CD4-positive, alpha-beta T cell (primary cell): ENCODE measurements at places on chromosomes 7 and 10.

DNA sequence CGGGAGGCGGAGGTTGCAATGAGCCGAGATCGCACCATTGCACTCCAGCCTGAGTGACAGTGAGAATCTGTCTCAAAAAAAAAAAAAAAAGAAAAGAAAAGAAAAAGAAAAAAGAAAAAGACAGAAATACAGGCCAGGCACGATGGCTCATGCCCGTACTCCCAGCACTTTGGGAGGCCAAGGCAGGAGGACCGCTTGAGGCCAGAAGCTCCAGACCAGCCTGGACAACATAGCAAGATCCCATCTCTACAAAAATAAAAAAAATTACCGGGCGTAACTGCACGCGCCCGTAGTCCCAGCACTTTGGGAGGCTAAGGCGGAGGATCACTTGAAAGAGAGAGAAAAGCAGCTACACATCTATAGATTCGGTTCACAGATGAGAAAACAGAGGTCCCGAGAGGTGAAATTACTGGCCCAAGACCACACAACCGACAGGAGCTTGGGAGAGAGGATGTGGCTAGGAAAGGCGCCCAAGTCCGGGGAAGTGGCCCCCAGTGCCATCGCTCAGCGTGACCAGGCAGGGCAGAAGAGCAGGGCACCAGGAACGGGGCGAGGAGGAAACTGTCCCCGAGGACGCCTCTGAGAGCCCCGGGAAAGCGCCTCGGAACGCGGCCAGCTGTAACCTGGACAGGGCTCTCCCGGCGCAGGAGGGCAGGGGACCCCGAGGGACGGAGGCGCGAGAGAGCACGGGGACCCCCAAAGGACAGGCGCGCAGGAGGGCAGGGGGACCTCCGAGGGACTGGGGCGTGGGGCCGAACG, 612 bp downstream of the SNX8 start:
- DNase-seq: peak; percentile 11

- no peak for DNase-seq
These were observed 11.1 kb downstream of the PRLHR start for GRCh38 chr10:118584181-118584954.

- no peak for DNase-seq
These were observed 83.3 kb downstream of the PAX2 start for GRCh38 chr10:100828738-100829096.

- DNase-seq: peak; percentile 5
These were observed 14.1 kb upstream of the AKR1B10 start for GRCh38 chr7:134513169-134513752.

DNA sequence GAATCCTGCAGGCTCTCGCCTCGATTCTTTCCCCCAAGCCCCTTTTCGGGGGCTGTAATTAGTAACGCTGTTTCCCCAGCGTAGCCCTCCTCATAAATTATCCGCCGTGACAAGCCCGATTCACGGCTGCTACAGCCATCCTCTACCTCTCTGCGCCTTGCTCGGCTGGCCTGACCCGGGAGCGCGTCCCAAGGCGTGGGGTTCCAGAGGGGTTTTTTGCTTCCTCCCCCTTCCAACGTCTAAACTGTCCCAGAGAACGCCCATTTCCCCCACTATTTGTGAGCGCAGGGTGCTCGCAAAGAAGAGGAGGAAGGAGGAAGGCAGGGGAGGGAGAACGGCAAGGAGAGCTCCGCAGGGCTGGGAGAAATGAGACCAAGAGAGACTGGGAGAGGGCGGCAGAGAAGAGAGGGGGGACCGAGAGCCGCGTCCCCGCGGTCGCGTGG, 880 bp downstream of the HOXA5 start:
- no peak for DNase-seq

DNA sequence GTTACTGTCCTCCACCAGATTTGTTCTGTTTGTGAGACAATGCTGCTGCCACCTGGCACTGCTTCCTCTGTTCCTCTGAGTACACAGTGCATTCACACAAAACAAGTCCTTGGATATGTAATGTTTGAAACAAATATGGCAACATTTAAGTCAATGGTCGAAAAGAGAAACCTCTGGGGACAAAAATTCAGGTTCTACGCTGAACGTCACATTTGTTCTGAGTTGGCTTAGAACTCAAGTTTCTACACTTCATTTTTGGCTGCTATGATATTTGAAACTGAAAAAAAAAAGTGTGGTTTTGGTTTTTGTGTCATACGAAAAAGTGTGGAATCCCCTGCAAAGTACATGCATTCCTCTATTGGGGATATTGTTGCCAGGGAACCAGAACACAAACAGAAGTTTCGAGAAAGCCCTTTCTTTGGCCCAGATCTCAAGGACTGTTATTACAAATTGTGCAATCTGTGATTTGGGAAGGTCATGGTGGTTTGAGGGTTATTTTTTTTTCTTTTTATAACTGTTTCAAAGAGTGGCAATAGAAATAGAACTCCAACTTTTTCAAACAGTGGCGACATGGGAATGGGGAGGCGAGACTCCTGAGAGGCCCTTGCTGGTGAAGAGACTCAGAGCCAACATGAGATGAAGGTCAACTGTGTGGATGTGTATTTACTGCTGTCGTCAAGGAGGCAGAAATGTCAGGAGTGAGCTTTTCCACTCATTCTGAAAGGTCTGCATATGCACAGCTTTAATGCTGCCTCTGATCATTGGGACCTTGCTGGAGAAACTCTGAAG, 127.5 kb downstream of the CUBN start:
- peak; percentile 38 for DNase-seq

GRCh38 chr10:52232561-52233350, 81.3 kb upstream of the DKK1 start:
- DNase-seq: no peak

- DNase-seq: no peak
These were observed 47.7 kb downstream of the EGFR start for GRCh38 chr7:55066524-55066923.

GRCh38 chr10:116538992-116539391, 6.7 kb upstream of the PNLIP start:
- DNase-seq: no peak

- DNase-seq: no peak
These were observed 374.8 kb downstream of the SEMA3D start for GRCh38 chr7:84812021-84812420.
